ENCODE measurements at places on chromosomes 2 and 18.
A peak's percentile ranks its signal among the peaks of the same experiment; 100 is the strongest.

- DNase-seq = no peak
Measured at GRCh38 chr2:7953195-7953594, 728.7 kb upstream of the ID2 start.

DNA sequence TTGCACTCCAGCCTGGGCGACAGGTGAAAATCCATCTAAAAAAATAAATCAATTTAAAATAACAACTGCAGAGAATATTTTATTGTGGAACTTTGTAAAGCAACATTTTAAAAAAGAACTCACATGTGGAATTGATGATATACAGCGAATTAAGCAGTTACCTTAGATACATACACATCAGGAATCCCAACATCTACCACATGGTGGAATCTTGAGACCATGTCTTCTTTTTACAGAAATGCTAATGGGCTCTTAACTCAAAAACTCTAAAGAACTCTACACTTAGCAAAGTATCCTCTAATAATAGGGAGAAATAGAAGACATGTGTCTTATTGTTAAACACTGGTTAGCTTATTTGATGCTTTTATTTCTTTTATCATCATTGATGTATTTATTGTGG, 373.6 kb downstream of the CDH7 start:
- DNase-seq = no peak

GRCh38 chr2:102064679-102065674, 73.2 kb downstream of the IL1R2 start:
- DNase-seq = no peak

DNA sequence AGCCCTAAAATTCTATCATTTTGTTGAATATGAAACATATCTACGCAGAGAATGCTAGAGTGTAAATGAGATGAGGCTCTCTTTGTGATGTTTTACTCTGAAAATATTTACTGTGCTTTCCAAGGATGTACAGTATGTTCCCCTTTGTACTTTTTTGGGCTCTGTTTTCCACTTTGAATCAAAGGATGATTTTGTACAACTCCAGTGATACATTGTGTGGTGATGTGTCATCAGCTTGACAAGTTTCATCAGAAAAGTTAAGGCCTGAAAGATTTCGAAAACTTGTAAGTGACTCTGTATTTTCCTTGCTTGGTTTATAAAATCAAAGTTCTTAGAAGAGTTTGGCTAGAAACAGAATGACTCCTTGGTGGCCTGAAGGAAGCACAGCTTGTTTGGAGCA, 206.3 kb downstream of the LTBP1 start:
- no peak for DNase-seq

- no peak for DNase-seq
Measured at GRCh38 chr2:227390468-227391256, 2.9 kb upstream of the SCYGR1 start.

- DNase-seq = no peak
Measured at GRCh38 chr2:180669016-180669415, 311.4 kb upstream of the UBE2E3 start.

DNA sequence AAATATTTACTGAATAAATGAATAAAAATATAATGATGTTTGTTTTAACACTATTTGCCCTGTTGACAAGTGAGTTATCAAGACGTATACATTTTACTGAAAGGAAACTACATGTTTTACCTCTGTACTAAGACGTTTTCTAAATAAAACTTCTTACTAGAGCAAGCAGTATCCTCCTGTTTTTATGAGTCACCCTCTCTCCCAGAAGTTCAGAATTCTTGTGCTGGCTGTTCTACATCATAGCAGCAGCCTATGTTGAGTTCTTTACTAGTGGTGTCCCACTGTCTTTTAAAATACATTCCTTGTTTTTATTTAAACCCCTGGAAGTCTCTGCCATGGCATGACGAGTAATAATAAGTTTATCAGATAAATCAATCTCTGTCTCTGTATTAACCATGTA, 297.4 kb downstream of the CALCRL start:
- DNase-seq = peak; percentile 32

DNA sequence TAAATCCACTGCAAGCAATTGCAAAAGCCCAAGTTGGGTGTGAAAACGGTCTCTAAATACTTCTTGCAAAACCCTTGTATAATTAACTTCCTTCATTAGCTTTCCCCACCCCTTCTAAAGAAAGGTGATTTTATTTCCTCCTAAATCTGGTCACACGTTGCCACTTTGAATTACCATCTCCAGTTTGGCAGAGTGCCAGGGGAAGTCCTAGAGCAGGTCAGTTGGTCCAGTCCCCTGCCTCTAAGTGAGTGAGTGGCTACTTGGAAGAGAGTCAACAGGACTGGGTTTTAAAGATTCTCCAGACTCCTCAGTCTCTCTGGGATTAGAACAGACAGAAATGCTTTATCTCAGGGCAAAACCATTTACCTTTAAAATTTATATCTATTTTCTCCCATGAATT, 18.7 kb upstream of the LYPD6B start:
- no peak for DNase-seq

DNA sequence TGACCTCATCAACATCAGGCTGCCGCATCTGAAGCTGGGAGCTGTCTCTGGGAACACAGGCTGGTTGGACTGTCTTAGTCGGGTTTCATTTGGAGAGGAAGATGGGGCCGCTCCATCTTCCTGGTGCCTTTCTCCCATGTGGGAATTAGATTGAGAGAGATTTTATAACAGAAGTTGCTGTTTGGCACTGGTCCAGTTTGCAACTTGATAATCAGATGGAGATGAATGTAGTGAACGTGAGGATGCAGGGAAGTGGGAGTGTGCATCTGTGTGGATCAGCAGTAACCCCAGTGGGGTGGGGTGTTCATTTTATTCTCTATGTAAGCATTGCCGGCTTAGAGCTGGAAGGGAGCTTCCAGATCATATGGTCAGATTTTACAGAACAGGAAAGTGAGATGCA, 250.9 kb downstream of the DCDC2C start:
- no peak for DNase-seq

DNA sequence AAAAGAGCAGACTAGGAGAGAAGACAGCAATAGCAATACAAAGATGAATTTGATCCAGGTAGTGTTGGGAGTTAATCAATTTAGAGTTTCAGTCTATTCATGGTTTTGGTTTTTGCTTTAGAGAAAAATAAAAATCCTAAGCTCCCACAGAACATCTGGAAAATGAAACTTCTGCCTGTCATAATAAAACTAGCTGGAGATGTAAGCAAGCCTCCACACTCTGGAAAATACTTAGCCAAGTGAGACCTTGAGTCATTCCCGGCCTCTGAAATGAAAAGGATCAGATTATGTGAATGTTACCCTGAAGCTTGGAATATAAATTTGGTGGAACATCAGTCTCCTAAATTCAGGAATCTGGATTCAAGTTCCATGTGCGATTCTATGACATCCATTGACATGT, 485.6 kb upstream of the SPRED2 start:
- DNase-seq = no peak

DNA sequence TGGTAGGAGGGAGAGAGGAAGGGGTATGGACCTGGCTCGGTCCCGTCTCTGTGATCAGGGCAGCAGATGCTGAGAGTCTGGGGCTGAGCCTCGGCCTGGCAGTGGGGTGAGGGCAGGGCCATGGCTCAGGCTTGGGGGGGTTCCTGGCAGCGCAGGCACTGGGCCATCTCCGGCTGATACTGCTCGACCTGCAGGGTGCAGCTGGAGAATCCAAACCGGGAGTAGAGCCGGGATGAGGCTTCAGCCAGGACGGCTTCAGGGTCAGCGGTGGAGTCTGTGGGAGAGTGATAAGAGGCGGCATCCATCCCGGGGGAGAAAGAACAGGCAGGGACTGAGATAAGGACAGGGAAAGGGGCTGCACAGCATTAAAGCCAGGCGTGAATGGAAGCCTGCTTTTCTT, 7.7 kb downstream of the SLC30A3 start:
- no peak for DNase-seq

- DNase-seq = no peak
Measured at GRCh38 chr2:234401426-234401825, 95.5 kb downstream of the ARL4C start.

DNA sequence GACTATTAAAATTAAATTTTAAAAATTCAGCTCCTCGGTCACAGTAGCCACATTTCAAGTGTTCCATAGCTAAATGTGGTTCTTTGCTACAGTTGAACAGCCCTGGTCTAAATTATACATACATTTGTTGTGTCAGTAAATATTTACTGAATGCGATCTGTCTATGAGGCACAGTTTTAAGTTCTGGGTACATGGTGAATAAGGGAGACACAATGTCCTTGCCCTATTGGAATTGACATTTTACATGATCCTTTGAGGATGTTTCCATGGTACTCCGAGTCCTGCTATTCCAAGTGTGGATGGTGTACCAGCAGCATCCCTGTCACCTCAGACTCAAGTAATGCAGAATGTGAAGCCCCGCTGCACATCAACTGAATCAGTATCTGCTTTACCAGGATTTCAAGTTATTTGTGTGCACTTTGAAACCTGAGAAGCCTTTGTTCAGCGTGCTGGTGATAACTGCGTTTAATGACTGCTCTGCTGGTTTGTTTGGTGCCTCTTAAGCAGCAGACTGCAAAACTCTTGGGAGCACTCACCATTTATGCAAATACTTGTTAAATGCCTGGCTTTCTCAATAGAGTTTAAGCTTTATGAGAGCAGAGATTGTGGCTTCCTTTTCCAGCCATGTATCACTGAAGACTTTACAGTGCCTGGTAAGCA, 1.5 kb downstream of the GALNT1 start:
- DNase-seq = no peak

- DNase-seq = no peak
Measured at GRCh38 chr2:151632993-151633565, 101.2 kb downstream of the NEB start.

GRCh38 chr2:70328921-70329561, 27.2 kb upstream of the FAM136A start:
- DNase-seq = no peak

- DNase-seq = no peak
Measured at GRCh38 chr2:197057959-197058358, 131.5 kb upstream of the PGAP1 start.

GRCh38 chr2:207937823-207938222, 87.5 kb downstream of the PLEKHM3 start:
- DNase-seq = no peak

DNA sequence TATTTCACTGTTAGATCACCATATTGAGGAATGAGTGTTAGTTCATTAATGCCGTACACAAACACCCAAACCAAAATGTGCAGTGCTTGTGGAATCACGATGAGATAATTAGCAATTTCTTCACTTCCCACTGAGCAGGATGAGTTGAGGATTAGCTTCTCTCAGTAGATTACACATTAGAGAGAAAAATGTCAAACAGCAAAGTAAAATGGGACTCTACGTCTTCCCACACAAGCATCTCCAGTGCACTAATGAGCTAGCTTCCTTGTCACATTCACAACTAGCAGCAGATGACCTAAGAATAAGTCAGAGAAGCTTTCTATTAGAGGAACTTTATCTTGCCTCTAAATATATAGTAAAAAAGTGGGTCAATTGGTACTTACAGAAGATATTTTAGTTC, 926.9 kb downstream of the TSN start:
- no peak for DNase-seq

DNA sequence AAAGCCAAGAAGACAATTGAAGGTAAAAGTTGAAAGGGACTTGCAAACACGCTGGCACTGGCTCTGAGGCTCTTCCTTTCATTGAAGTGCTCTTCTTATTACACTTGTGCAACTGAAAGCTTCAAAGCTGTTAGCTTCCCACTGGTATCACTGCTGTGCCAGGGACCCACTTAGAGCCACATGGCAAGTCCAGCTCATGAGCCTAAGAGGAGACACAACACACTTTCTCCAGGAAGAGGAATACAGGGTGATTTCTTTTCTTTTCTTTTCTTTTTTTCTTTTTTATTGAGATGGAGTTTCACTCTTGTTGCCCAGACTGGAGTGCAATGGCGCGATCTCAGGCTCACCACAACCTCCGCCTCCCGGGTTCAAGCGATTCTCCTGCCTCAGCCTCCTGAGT, 218.2 kb downstream of the ATAD2B start:
- DNase-seq = no peak

All from smooth muscle cell of the brain vasculature (primary cell).